ENCODE measurements at places on chromosomes 3 and 15.

DNA sequence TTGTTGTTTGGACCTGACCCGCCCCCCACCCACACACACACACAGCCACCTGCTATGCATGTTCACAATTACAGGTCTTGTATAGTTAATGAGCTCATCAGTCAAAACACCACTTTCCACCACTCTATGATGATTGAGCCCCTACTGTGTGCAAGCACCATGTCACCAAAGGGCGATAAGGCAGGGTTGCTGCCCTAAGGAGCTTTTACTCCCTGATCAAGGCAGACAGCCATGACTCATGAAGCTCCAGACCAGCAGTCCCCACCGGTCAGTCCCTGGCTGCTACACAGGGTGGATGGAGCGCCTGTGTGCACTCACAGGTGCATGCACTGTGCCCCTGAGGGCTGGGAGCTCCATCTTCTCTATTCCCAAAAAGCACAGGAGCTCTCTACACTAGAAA is 270.6 kb downstream of the CLSTN2 start:
- no peak for DNase-seq

DNA sequence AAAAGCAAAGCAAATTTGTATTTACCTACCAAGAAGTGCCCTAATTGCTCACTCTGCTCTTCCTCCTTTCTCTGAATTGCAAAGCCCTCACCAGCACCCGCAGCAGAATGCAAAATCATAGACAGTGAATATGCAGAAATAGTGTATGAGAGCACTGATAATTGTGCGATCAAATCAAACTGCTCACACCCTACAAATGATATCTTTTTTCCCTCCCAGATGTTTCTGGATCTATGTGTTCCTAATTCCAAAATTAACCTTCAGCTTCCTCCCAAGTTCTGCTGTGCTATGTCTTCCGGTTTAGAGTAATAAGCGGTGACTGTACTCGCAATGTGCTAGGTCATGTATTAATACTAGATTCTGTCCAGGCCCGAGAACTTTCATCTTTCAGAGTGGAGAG is 3.4 kb downstream of the GHSR start:
- no peak for DNase-seq

DNA sequence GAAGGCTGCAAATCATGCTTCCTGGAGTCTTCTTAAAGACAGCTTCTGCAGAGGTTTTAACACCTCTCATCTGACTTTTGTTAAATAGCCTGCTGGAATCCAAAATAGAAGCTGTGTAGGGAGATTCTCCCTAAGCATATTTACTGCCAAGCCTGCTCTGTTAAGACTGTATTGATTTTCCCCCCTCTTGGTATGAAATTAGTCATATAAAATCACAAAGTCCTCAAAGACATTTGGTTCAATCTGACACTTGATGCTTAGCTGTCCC is 94.6 kb downstream of the ITPR1 start:
- DNase-seq: no peak

DNA sequence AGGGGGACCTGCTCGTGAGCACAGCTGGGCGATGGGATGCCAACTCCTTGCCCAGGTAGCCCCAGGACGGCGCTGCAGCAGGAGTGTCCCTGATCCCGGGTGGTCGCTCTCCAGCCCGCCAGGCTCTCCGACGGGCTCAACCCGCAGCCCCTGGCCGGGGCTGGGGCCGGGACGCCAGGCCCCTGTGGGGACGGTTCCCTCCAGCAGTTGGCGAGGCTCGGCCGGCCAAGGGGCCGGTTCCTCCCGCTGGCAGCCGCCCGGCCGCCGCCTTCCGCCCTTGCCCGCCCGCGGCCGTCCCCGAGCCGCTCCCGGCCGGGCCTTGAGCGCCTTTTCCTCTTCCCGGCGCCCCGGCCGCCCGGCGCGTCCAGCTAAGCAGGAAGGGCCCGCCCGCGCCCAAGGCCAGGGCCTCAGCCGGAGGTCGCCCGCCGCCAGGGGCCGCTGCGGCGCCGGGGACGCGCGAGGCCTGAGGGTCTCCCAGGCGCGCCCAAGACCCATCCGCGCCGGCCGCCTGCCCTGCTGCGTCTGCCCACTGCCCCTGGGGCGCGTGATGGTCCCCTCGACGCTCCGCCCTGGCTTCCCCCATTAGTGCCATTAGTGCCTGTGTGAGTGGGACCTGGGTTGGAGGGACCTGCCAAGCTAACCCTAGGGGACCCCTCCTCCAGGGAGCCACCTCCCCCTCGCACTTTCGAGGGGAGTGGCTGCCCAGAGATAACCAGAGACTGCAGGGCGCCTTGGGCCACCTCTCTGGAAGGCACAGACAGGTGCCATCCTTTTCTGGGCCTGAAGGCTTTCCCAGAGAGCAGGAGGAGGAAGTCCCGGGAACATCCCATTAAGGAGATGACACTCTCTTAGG is 106.4 kb downstream of the FBLN2 start:
- peak; percentile 79 for DNase-seq

GRCh38 chr15:36497901-36498300 is 81.5 kb upstream of the CDIN1 start:
- DNase-seq: no peak

GRCh38 chr3:81761904-81762580 is 597 bp upstream of the GBE1 start:
- DNase-seq: no peak

GRCh38 chr3:42961633-42962032 is 17.5 kb upstream of the GASK1A start:
- peak; percentile 51 for DNase-seq

DNA sequence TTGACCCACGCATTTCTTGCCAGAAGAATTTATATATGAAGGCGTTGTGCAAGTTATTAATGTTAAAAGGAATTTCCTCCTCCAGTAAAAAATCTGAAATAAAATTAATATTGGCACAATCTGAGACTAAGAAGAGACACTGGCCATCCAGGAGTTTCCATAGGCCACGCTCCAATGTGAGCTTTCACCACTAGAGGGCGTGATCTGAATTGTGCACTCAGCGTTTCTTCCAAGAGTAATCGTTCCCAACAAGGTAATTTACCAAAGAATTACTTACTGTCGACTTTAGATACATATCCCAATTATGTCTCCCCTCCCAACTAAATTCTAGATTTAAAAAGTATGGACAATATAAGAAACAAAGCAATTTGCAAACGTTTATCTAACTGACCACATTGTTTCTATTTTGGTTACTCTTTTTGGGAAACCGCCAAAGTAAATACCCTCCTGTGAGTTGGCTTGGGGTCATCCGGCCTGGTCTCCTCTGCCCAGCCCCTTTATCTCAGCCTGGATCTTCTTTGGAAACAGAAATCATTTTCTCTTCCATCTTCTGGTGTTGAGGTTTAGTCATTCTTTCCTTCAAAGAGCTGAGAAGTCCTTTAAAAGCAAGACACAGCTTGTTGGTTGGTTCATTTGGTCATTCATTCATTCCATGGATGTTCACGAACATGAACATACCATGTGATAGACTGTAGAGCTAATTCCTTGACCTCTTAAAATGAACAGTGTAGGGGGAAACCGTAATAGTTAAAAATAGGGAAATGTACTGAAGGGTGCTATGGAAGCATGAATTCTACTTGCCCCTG is 26.2 kb downstream of the POLR2M start:
- peak; percentile 55 for DNase-seq

GRCh38 chr3:86785386-86785785 is 205.6 kb downstream of the VGLL3 start:
- no peak for DNase-seq

GRCh38 chr3:148861277-148861869 is 3.7 kb upstream of the CPA3 start:
- DNase-seq: peak; percentile 9

DNA sequence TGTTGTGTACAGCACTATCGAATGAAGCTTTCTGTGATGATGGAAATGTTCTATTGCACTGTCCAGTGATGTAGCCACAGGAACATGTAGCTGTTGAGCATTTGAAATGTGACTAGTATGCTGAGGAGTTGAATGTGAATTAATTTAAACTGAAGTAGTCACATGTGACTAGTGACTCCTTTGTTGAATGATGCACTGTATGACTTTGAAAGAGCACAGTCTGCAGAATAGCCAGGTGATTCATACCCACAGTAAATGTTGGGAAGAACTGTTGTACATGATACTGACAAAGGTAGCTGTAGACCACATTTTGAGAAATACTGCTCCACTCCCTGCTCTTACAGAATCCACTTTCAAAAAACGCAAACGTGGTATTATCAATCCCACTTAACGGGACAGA is 34.0 kb upstream of the ACTL6A start:
- DNase-seq: no peak

DNA sequence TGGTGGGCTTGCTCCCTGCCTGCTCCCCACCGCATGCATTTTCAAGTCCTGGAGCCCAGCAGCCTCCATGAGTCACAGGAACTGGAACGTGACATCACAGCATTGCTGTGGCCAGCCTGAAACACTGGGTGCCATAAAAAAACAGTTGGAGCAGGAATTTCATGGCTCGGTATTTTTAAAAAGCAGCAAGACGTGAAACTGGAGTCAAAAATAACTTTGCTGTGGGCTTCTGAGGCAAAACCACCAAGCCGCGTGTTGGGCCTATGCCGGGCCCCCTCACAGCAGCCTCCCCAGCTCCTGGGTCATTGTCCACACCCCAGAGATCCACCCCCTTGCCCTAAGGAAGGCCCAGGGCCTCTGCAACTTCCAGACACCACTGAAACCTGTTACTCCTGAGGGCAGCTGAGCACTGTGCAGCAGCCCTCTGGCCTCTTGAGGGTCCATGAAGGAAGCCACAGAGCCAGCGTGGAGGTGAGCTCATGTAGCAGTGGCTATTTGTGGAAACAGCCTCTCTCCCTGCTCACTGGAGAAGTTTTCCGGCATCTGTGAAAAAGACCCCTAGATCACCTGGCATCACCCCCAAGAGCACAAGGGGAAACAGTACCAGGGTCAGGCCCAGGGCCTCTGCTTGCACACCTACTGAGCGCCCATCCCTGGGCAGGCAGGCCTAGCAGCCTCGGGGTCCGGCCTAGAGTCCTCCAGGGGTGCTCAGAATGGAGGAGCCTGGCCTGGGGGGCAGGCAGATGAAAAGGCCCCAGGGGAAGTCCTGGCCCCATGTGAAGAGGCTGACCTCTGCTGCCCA is 34.0 kb upstream of the DUSP7 start:
- DNase-seq: no peak

- no peak for DNase-seq
These were observed 57.0 kb upstream of the GATM start for GRCh38 chr15:45435124-45435903.

DNA sequence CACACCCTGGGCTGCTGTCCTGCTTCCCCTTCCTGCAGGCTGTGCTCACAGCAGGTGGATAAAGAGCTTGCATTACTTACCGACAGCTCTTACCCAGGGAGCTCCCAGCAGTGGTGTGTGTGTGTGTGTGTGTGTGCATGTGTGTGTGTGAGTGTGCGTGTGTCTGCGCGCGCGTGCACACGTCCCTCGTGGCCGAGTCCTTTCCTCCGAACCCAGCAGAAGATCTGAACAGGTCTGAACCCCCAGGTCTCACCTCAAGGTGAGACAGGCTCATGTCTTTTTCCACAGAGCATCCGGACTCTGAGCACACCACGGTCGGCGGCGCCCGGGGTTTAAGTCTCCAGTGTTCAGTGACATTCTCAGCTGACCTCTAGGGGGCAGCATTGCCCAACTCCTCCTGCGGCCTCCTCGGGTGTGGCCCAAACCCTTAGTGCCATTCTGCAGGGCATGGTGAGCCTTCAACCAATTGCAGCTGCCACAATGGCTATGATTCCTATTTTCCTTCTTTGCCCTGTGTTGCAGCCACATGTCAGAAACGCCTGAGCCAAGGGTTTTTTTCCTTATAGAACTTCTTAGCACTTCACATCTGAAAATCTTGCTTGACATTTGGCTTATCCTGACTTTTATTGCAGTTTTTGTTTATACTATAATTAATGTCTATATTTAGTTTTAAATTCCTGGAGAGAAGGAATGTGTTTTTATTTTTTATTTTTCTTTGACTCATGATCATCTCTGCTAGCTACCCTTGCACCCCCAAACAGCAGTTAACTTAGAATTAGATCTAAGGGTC is 64.1 kb upstream of the KLHL25 start:
- DNase-seq: peak; percentile 76

GRCh38 chr15:46442901-46443590 is 808.2 kb downstream of the SQOR start:
- DNase-seq: no peak

GRCh38 chr3:148896062-148896461 is 31.0 kb downstream of the CPA3 start:
- DNase-seq: no peak
